ENCODE measurements at places on chromosomes 4 and X.

- no peak for DNase-seq
These were observed 10.5 kb downstream of the NKX3-2 start for GRCh38 chr4:13533670-13534343.

DNA sequence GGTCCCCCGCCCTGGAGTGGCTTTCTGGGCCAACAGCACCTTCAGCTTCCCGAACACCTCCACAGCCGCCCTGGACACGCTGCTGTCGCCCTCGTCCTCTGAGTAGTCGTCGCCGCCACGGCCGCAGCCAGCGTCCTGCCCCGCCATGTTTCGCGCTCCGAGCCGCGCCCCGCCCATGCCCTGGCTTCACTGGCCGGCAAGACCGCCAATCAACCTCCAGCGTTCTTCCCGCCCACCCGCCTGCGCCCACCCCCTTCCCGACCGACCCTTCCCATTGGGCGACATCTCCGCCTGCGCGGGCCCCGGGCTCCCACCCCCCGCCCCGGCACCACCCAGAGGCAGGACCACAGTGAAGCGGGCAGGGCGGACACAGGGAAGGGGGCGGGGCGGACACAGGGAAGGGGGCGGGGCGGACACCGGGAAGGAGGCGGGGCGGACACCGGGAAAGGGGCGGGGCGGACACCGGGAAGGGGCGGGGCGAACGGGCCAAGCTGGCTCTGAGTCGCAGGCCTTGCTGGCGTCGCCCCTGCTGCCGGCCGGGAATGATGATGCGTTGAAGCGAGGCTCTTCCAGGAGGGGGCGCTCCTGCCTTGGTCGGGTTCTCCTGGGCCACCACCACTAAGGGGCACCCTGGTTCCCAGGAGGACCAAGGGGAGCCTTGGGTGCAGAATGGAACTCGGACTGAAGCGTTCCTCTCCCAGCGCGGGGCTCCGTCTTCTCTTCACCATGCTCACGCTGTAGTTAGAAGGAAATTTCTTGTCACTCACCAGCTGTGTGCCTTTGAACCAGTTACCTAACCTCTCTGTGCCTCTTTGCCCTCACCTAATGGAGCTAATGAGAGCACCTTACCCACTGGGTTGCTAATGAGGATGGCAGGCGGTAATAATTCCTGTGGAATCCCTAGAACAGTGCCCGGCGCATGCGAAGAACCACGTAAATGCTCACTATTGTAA lies at the start of gene HAUS7:
Gene HAUS7 (minus strand): TSS at position 166 of the 953 bp plus-strand sequence. CDS start 19 bp downstream, at position 147.
- peak; percentile 73 for DNase-seq

DNA sequence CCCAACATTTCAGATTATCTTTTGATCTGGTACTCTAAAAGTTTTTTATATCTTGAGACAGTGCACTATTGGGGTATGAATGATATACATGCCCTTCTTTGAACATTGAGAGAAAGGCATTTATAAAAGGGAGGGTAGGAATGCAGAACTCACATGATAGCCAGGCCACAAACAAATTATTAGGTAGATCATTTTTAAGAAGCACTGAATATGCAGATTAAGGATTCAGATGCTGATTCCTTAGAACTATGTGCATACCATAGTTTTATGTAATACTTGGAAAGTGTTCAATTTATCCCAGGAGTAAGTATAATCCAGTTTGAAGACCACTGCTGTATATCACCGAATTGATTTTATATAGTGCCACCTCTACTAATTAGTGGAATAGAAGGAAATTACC lies 18.6 kb downstream of the CEP135 start:
- no peak for DNase-seq

DNA sequence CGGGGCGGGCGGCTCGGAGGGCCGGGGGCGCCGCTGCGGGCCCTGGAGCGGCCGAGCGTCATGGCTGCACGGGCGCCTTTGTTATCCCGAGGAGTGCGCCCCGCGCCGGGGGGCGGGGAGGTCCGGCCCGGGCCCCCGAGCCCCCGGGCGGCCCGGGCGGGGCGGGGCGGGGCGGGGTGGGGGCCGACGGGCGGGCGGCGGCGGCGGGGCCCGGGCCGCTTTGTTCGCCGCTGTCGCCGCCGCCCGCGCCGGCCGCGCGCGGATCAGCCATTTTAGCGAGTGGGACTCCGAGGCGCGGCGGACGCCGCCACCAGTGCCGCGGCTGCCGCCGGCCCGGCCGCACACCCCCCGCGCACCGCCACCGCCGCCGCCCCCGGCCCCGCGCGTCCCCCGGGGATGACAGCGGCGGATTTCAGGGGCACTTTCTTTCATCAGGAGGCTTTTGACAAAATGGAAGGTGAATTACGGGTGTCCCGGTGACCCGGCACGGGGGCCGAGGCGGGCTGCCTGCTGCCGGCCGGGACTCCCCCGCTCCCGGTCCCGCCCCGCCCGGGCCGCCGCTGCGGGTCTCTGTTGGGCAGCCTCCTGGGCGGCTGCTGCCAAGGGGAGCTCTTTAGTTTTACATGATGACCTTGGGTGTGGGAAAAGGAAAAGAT lies 1.2 kb downstream of the HMGB3 start:
- DNase-seq: no peak

DNA sequence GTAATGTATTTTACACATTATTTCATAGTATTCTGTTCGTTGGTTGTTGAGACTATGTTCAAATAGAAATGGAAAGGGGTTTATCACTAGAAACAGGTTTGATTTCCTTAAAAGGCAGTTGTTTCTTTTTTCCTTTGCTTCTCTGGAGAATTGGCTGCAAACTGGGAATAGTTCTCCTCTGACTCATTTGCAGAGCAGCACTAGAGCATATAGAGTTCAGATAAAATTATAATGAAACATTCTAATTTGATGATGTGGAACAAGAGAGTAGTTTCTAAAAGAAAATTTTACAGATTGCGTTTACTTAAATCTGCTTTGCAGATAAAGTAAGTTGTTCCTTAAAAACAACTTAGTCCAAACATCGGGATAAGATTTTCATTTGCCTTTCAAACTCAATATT lies 29.7 kb downstream of the SYNPO2 start:
- no peak for DNase-seq

DNA sequence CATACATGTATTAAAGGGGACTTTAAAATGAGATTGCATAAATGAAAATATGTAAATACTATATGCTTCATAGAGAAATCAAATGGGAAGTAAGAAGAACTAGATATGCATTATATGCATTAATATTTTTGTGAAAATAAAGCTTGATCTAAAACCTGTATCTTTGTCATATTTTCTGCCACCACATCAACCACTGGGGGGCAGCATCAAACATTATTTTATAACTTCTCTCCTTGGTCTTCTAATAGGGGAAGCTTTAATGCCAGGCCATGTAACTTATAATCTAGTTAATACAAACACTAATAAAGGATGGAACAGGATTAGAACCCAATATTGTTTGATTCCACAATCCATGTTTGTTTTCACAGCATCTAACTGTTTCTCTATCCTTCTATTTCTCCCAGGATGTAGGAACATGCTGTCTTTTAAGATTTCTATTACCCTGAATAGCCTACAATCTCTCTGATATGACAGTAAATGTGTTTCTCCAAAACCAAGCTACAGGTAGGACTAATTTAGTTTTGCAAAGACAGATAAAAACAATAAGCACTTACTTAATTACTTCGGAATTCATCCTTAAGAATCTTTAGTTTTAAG lies 10.0 kb downstream of the QRFPR start:
- DNase-seq: no peak

GRCh38 chrX:15567886-15568616 lies 32.7 kb downstream of the ACE2 start:
- no peak for DNase-seq

DNA sequence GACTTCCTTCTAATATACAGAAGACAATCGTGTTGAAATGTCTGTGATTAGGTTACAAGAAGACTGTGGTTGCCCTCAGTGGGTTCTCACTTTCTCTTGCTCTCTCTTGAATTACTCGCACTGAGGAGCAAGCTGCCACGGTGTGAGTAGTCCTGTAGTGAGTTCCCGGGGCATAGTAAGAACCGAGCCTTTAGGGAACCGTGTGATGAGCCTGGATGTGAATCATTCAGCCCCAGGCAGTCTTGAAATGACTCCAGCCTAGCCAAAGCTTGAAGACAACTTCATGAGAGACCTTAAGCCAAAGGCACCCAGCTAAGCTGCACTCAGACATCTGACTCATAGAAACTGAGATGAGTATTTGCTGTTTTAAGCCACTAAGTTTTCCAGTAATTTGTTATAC lies 292.7 kb downstream of the SPOCK3 start:
- no peak for DNase-seq

- DNase-seq: no peak
These were observed 12.2 kb upstream of the ODAM start for GRCh38 chr4:70183168-70183939.

- DNase-seq: no peak
These were observed 169.7 kb downstream of the PALLD start for GRCh38 chr4:168666531-168666930.

- no peak for DNase-seq
These were observed 20.3 kb downstream of the ATP2B3 start for GRCh38 chrX:153537526-153538295.

GRCh38 chrX:18210470-18210869 lies 10.2 kb downstream of the BEND2 start:
- DNase-seq: no peak

- no peak for DNase-seq
These were observed 6.4 kb downstream of the SLBP start for GRCh38 chr4:1705732-1706131.

DNA sequence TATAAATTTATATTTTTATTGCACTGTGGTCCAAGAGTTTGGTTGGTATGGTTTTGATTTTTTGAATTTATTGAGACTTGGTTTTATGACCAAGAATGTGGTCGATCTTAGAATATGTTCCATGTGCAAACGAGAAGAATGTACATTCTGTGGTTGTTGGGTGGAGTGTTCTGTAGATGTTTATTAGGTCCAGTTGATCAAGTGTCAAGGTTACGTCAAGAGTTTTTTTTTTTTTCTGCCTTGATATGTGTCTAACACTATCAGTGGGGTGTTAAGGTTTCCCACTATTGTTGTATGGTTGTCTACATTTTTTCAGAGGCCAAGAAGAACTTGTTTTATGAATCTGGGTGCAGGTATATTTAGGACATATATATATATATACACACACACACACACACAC lies 10.8 kb downstream of the ETDB start:
- DNase-seq: no peak

GRCh38 chrX:132058975-132059374 lies 35.9 kb downstream of the STK26 start:
- DNase-seq: no peak

GRCh38 chrX:18793601-18794089 lies 86.2 kb downstream of the PPEF1 start:
- DNase-seq: no peak

DNA sequence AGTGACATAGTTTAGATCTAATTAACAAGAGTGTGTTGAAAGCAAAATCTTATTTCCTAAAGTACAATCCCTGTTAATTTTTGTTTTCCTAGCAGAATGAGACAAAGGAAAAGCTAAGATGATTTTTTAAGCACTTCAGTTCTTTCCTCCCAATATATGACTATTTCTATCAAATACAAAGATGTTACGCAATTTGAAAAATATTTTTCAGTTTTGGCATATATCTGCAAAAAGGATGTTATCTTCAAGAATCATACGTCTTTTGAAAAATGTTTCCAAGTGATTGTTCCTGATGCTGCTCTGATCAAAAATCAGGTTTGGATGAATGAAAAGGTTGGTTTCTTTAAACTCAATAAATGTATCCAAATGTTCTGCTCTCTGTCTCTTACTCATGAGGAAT lies 486.7 kb upstream of the CPEB2 start:
- DNase-seq: no peak

- no peak for DNase-seq
These were observed 15.0 kb upstream of the NAT8L start for GRCh38 chr4:2044119-2044485.

- no peak for DNase-seq
These were observed 10.7 kb upstream of the NPY2R start for GRCh38 chr4:155197757-155198156.

DNA sequence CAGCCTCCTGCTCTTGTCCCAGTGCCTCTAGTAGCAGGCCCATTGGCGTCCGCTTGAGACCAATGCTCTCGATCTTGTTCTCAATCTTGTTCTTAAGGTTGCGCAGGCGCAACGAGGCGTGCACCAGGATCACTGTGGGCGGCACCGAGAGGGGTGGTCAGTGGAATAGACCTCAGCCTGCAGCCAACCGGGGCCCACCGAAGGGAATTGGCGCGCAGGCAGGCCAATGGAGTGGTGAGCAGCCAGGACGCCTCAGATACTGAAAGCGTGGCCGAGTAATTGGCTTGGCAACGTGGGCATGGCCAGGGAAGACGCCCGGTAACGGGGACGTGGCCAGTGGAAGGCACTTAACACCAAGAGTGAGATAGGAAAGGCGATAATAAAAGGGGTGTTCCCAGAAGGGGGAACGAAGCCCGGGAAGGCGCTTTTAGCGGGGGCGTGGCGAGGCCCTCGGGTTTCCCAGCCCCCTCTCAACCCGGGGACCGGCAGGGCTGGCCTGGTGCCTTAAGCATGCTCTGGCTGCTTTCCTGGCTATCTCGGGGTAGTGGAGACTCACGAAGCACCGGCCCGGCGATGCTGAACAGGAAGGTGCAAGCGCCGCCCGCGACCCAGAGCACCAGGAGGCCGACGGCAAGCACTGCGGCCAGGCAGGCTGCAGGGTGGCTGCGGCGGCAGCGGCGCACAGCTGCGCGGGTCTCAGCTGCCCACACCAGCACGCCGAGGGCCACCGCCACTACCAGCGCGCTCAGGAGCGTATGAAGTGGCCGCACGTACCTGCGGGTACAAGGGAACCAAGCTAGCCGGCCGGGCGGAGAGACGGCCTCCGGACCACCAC lies 1.7 kb downstream of the PRAF2 start:
- DNase-seq: no peak

DNA sequence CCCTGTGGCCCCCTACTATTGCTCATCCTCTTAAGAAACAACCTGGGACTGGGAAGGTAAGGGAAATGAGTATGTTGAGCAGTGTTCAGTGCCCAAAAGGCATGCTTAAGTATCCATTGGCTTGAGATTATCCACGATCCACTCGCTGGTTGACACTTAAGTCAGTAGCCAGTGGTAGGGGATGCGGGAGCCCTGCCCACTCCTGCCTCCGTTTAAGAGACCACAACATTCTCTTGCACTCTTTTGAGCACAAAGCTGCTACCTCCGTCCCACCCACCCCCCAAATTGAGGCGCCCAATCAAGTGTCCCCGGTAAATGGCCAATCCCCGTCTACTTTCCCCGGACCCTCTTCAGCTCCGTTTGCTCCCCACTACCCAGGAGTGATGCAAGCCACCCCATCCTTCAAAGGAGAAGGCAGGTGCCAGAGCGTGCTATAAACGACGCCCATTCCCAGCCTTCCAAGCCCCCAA lies 25.0 kb downstream of the UTP14A start:
- DNase-seq: no peak

- DNase-seq: no peak
These were observed 157.4 kb upstream of the PDE5A start for GRCh38 chr4:119785963-119786362.

DNA sequence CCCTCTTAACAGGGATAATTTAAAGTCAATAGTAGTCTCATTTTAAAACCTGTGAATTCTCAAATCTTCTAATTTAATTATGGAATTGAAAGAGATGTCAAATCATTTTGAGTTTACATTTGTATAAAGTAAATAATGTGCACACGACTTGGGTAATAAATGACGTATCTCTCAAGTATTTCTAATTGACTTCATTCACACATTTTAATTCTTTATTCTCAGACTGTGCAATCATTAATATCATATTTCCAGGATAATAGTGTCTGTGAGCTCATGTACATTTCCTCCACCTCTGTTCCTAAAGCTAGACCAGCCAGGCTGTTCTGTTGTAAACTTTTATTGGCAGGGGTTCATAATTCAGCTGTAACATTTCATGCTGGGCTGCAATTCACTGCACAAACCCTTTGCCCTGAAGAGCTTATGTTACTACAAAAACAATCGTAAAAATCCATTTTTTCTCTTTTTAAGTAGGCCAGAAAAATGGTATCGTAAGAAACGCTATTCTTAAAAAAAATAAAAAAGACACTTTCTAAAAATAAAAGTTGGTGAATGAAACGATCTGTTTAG lies 1103.1 kb upstream of the TENM3 start:
- DNase-seq: no peak
